ENCODE measurements at places on chromosomes 3 and 15. TPM values are rescaled to one million over a fixed set of nuclear protein-coding genes. Genes with fewer than 3 reads are reported as not detected.

- DNase-seq: no peak
Observed at GRCh38 chr3:11553436-11554235, 90.1 kb downstream of the VGLL4 start.

Gene CPA3
- total RNA-seq: not detected

Gene C3orf62
- total RNA-seq: 2.4 TPM

Gene WDR5B
- total RNA-seq: 2.8 TPM

DNA sequence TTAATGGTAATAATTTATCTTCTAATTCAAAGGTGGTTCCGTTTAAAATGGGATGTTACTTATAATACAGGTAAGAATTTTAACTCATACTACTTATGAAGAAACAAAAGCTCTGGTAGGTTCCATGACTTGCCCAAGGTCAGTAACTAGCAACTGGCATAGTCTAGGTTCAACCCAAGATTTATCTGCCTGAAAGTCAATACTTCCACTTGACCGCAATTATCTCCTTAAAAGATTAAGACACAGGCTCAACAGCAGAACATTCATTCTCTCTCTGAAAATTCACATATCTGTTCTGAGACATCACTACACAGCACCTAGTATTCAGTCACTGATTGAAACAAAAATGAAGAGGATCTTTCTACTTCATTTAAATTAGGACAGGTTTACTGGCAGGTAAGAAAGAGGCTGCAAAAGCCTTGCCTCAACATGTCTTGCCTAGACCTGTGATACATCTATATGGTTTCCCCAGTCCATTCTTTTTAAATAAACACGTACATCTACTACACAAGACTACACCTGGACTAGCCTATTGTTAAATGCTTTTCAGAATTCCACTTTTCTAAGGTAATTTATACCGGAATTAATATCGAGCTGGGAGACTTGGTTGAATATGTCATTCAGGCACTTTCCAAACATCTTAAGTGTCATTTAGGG lies 1.2 kb downstream of the CSNK1G1 start:
- DNase-seq: no peak

Gene ECE2
- 0.46 TPM for total RNA-seq

Gene GRAMD1C
- total RNA-seq: 2.6 TPM

- no peak for DNase-seq
Observed at GRCh38 chr15:99702895-99703602, 30.2 kb downstream of the LYSMD4 start.

Gene GPR149
- 0.09 TPM for total RNA-seq

Gene ADAMTS7
- total RNA-seq: 67.1 TPM

GRCh38 chr3:125240496-125240895 lies 27.9 kb upstream of the SLC12A8 start:
- no peak for DNase-seq

DNA sequence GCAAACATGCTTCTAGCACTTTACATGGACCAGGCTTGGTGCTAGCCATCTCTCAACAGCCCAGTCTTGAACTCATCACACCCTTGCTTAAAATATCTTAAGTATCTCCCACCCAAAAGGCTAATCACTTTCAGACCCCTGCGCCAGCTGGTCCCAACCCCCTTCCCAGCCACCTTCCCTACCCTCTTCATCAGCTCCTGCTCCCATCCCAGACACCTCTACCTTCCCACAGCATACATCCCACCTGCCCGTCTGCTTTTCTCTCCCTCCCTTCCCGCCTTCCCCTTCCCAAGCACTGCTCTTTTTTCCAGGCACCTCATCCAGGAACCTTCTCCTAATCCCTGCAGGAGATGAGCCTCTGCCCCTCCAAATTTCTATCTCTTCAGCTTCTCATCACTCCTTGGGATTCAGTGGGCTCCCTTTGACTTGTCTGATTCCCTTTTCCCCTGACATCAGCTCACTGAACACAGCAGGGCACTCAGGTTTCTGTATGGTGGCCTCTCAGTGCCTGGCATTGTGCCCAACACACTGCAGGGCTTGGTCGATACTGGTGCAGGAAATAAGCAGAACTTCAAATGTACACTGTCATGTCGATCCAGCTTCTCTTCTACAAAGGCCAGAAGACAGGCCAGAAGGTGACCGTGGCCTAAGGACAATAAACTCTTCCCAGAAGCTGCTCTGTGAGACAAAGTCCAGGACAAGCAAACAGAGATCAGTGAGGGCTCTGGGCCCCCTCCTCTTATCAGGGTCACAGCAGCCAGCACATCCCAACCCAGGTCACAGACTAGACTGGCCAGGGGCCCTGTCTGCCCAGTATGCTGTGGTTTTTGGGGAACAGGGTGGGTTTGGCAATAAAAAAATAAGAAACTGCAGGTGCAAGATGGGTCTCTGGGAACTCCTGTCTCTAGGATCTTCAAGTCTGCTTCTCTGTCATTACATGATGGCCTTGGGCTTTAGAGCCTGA lies 2.2 kb upstream of the ITIH1 start:
- no peak for DNase-seq

DNA sequence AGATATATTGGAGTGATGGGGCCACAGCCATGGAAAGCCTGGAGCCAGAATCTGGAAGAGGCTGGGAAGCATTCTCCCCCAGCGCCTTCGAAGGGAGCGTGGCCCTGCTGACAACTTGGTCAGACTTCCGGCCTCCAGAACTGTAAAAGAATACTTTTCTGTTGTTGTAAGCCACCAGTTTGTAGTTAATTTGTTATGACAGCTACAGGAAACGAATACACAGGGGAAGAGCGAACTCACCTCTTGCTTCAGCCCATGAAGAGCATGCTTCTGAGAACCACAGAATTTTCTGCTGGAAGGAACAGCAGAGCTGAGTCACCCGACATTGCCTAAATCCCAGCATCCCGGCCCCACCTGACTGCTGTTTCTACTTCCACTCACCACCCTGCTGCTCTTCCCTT lies 501.7 kb downstream of the SHQ1 start:
- no peak for DNase-seq

GRCh38 chr3:37094636-37095035 lies 79.7 kb downstream of the LRRFIP2 start:
- DNase-seq: no peak

Gene ABHD10
- 32.4 TPM for total RNA-seq

GRCh38 chr3:29668233-29668632 lies 387.4 kb downstream of the RBMS3 start:
- no peak for DNase-seq

GRCh38 chr15:17026633-17027032 lies 3515.0 kb downstream of the GOLGA6L6 start:
- DNase-seq: no peak

DNA sequence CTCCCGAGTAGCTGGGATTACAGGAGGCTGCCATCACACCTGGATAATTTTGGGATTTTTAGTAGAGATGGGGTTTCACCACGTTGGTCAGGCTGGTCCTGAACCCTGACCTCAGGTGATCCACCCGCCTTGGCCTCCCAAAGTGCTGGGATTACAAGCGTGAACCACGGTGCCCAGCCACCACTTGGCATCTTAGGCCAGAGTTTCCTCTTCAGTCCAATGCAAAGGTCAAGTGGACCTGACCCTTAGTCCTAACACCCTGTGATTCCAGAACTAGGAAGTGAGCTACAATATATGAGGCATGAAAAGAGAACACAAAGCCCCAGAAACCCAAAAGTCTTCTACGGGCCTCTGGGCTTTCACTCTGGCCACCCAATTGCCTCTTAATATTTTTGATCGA lies 5.3 kb downstream of the MYLK start:
- no peak for DNase-seq

DNA sequence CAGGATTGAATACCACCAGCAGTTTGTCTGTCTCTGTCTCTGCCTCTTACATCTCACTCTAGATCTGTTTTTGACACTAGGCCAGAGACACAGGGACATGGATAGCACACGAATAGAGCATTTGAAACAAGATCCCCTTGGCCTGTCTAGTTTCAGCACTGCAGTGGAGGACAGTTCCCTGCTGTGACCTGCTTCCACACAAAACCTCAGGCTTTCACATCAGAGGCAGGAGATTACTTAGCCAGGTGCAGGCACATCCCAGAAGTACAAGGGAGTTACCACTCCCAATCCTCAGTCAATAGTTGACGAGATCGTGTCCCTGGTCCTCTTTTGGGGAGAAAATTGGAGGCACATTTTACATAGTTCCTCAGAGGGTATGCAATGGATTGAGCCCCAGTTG lies 34.0 kb upstream of the CCK start:
- DNase-seq: peak; percentile 57

Gene UBA7
- 1.9 TPM for total RNA-seq

DNA sequence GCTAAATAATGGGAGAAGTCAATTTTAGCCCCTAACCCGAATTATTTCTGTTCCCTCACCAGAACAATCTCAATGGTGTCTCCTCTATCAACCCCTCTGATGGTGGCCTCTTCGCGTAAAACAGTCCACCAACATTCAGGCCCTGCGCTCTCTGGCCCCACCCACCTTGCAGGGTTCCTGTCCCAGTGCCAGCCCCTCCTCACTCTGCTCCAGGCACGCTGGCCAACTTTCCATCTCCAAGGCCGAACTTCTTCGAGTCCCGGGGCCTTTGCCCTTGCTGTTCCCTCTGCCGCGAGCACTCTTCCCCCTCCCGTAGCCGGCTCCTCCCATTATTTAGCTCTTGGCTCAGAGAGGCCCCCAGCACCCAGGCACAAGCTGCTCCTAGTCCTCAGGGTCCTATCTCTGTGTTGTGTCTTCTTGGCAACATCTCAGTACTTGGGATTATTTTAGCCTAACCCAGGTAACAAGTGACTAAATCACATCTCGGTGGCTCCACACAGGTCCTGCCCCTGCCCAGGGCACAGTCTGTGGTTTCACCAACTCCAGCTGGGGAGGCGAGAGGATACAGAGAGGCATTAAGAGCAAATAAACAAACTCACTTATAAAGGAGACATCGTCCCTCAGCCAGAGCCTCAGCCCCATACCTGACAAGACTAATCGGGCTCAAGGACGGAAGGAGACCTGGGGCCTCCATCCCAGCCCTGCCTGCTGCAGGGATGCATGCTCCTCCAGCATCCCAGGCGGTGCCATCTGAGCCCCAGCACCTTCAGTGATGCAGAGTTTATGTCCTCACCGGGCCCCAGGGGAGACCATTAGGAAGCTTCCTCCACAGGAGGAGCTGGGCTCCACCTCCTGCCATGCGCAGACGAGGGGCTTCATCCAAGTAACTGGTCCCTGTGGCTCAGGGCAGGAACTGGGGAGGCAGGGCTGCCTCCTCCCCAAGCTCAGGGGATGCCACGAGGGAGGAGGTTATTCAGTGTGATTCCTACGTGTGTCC lies 19.7 kb upstream of the IQSEC1 start:
- no peak for DNase-seq

DNA sequence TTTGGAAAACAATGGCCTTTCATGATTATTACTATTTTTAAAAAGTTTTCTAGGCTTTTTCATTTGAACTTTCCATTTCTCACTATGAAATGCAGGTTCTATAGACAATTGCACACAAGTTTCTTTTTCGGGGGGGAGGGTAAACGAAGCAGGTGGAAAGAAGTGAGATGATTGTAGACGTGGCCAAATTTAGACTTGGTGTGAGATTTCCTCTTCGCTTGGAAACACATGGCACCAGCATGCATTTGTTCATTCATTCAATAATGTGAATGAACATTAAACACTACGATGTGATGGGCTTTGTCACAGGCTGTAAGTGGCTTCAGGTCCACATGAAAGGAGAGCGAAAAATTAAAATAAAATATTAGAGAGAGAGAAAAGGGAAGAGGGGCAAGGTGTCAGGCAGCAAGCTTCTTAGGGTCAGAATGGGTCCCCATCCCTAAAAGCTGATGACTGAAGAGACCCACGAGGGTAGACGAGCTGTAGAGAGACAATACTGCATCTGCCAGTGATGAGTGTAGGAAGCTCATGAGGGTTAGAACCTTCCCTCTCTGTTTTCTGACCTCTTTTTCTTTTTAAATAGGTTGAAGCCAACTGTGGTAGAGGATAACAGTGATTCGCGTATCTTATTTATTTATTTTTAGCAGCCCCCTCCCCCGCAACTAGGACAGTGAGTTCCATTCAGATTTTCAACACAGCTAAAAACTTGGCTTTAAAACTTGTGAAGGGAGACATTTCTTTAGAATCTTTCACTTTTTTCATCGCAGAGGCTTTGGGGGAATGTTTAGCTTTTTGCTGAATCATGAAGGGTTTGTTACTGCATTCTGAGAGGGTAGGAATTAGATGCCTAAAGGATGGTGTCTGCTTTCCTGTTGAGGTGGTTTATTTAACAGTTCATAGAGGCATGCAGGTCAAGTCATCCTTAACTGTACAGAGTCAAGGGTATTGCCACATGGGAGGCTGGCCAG lies 36.2 kb downstream of the GAP43 start:
- no peak for DNase-seq

- no peak for DNase-seq
Observed at GRCh38 chr15:24865303-24865702, 89.5 kb upstream of the SNRPN start.

GRCh38 chr15:64251658-64252057 lies 88.8 kb upstream of the PPIB start:
- DNase-seq: no peak

DNA sequence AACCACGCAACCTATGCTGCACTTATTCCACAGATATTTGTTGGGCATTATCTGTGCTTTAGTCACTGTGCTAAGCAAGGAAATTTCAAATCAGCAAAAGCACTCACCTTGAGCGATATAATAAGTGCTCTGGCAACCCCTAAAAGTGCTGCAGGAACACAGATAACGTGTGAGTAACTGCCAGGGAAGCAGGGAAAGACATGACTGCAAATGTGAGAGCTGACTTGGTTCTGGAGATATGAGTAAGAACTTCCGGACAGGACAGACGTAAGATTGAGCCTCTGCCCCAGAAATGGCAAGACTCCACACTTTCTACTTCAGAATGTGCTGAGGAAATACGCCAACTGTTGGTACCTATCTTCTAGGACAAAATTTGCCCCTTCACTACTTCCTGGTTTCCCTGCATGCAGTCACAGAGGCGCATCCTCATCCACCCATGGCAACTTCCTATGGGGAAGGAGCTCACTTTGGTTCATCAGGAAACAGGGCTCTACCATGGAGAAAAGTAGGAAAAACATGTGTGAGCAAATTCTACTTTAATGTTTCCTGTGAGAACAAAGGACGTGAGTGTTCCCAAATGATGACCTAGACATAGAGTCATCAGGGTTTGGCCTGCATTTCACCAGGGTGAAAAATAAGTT lies 41.7 kb downstream of the AQP9 start:
- DNase-seq: no peak

Gene GPR27
- total RNA-seq: 14.7 TPM

Gene ARHGEF26
- total RNA-seq: 12.8 TPM

GRCh38 chr3:69690-70089 lies 126.9 kb upstream of the CHL1 start:
- DNase-seq: no peak

DNA sequence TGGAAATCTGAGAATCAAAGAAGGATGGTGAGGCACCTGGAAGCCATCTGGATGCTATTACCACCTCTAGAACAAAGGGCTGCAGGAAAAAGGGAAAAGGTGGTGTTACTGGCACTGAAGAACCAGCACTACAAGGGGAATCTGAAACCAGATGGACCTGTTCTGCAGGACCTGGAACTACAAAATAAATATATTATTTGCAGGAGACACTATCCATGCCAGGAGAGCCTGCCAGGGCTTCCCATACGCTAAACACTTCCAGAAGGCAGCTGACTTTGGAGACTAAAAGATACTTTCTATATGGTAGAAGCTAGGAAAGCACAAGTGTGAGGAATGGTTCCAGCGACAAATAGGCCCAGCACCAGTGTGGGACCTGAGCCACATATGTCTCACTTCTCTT lies 83.4 kb upstream of the POU1F1 start:
- DNase-seq: no peak

GRCh38 chr15:34772312-34772711 lies 17.5 kb upstream of the GJD2 start:
- no peak for DNase-seq

- no peak for DNase-seq
Observed at GRCh38 chr3:37029111-37029510, 35.8 kb downstream of the MLH1 start.

GRCh38 chr3:157982359-157982758 lies 123.9 kb downstream of the SHOX2 start:
- DNase-seq: no peak
